ENCODE measurements at places on chromosomes 4 and X. TPM values are rescaled to one million over a fixed set of nuclear protein-coding genes. Genes with fewer than 3 reads are reported as not detected.

Gene MTTP
- total RNA-seq: 0.15 TPM

Gene VEGFC
- total RNA-seq: 16.1 TPM

Gene PPA2
- total RNA-seq: 62.9 TPM

GRCh38 chrX:9555354-9555753 lies 90.5 kb downstream of the TBL1X start:
- H3K27me3 ChIP-seq: no peaks in the 10 kb centered on the region
- no peak overlapping the region for H3K4me3 ChIP-seq
- H3K36me3 ChIP-seq: no peaks in the 10 kb centered on the region
- H3K4me1 ChIP-seq: no peaks in the 10 kb centered on the region
- no peak for DNase-seq
- H3K27ac ChIP-seq: no peak overlapping the region

Gene HAUS7
- total RNA-seq: 22.7 TPM

GRCh38 chr4:7419961-7420660 lies 14.6 kb downstream of the PSAPL1 start:
- no peak overlapping the region for H3K27ac ChIP-seq
- no peaks in the 10 kb centered on the region for H3K36me3 ChIP-seq
- H3K4me1 ChIP-seq: no peaks in the 10 kb centered on the region
- no peak overlapping the region for H3K4me3 ChIP-seq
- no peak for DNase-seq
- H3K27me3 ChIP-seq: no peaks in the 10 kb centered on the region

GRCh38 chrX:9573282-9574106 lies 108.6 kb downstream of the TBL1X start:
- H3K4me3 ChIP-seq: no peak overlapping the region
- no peak overlapping the region for H3K27ac ChIP-seq
- no peaks in the 10 kb centered on the region for H3K4me1 ChIP-seq
- H3K36me3 ChIP-seq: no peaks in the 10 kb centered on the region
- no peaks in the 10 kb centered on the region for H3K27me3 ChIP-seq

GRCh38 chr4:46648088-46648744 lies 258.3 kb upstream of the GABRA2 start:
- no peak overlapping the region for H3K4me3 ChIP-seq
- no peak for DNase-seq
- H3K27ac ChIP-seq: no peak overlapping the region
- H3K27me3 ChIP-seq: no peaks in the 10 kb centered on the region

DNA sequence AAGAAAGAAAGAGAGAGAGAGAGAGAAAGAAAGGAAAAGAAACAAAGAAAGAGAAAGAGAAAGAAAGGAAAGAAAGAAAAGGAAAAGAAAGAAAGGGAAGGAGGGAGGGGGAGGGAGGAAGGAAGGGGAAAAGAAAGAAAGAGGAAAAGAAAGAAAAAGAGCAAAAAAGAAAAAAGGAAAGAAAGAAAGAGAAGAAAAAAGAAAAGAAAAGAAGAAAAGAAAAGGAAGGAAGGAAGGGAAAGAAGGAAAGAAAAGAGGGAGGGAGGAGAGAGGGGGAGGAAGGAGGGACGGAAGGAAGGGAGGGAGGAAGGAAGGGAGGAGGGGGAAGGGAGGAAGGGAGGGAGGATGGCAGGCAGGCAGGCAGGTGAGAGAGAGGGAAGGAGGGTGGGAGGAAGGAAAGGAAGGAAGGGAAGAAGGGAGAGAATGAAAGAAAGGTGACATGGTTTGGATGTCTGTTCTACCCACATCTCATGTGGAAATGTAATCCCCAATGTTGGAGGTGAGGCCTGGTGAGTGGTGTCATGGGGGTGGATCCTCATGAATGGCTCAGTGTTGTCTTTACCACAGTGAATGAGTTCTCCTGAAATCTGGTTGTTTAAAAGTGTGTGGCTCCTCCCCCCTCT lies 83.0 kb upstream of the DCLK2 start:
- H3K27me3 ChIP-seq: no peaks in the 10 kb centered on the region
- H3K4me3 ChIP-seq: no peak overlapping the region
- H3K36me3 ChIP-seq: no peaks in the 10 kb centered on the region
- no peak overlapping the region for H3K27ac ChIP-seq
- DNase-seq: no peak

Gene LRCH2
- 4.3 TPM for total RNA-seq

GRCh38 chrX:102138064-102138463 lies 4.2 kb downstream of the TCEAL6 start:
- H3K4me1 ChIP-seq: no peaks in the 10 kb centered on the region
- H3K27ac ChIP-seq: no peak overlapping the region
- DNase-seq: no peak
- H3K27me3 ChIP-seq: peaks cover 5% of the 10 kb centered on the region
- H3K4me3 ChIP-seq: no peak overlapping the region

Measured in lower lobe of right lung (tissue), 2 donors.